ENCODE measurements at places on chromosomes 5 and 9.
A peak's percentile ranks its signal among the peaks of the same experiment; 100 is the strongest.

DNA sequence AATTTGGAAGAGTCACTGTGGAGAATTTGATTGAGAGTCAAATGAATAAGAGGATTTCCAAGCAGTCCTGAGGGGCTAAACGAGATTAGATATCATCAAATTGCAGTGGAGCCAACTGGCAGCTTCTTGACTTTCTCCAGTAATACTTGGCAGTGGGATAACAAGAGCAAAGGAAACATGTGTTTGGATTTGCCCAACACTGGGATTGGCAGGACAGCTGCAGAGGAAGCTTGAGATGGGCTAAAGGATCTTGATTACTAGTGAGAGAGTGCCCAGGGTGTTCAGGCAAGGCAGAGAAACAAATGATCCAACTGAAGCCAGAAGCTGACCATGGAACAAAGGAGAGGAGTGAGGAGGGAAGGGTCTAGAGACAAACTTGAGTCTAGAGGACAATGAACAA is 356.0 kb upstream of the ISL1 start:
- DNase-seq: no peak

DNA sequence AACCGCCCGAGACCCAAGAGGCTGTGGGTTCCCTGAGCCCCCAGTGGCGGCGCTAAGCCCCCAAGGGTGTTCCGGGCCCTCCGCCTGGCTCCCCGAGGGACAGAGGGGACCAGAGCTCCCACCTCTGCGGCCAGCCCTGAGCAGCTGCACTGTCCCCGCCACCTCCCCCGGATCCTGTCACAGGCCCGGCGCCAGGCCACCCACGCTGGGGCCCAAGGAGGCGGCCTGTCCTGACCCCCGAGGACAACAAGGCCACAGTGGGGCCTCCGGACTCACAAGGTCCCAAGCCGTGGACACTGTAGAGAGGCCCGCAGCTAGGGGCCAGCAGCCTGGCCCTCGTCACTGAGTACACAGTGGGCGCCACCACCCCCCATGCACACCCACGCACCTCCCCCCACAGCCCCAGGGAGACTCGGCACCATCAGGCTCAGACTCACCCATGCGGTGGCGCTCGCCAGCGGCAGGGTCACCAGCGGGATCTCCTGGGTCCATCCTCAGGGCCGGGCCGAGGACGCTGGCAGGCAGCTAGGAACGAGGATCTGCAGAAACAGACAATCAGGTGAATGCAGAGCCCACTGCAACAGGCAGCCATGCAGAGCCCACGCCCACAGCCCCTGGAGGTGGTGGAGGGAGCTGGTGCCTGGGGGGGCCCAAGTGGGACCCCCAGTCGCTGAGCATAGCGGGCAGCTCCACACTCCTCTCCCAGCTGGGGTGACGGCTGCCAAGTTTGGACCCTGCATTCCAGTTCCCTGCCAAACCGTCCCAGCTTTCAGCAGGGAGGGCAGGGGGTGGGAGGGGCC is 27.9 kb downstream of the EXD3 start:
- DNase-seq: no peak

DNA sequence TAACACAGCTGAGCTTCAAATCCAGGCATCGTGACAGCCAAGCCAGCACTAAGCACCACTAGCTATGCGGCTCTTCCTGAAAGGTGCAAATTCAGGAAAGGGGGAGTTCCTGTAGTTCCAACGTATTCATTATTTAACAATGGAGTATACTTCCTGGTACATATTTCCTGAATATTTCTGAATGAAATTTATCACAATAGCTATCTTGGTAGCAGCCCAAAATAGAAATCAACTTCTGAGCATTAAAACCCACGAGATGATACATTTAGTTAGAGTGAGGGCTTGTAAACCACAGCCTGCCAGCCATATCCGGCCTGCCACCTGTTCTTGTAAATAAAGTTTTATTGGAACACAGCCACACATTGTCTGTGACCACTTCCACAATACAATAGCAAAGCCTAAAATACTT is 109.7 kb upstream of the RETREG1 start:
- no peak for DNase-seq

- no peak for DNase-seq
Measured at GRCh38 chr5:74196233-74196632, 444.3 kb downstream of the ENC1 start.

GRCh38 chr5:179953987-179954386 is 46.3 kb upstream of the TBC1D9B start:
- no peak for DNase-seq

GRCh38 chr5:134948911-134949310 is 18.8 kb upstream of the CATSPER3 start:
- DNase-seq: no peak

- no peak for DNase-seq
Measured at GRCh38 chr5:90020575-90021538, 388.7 kb downstream of the CETN3 start.

DNA sequence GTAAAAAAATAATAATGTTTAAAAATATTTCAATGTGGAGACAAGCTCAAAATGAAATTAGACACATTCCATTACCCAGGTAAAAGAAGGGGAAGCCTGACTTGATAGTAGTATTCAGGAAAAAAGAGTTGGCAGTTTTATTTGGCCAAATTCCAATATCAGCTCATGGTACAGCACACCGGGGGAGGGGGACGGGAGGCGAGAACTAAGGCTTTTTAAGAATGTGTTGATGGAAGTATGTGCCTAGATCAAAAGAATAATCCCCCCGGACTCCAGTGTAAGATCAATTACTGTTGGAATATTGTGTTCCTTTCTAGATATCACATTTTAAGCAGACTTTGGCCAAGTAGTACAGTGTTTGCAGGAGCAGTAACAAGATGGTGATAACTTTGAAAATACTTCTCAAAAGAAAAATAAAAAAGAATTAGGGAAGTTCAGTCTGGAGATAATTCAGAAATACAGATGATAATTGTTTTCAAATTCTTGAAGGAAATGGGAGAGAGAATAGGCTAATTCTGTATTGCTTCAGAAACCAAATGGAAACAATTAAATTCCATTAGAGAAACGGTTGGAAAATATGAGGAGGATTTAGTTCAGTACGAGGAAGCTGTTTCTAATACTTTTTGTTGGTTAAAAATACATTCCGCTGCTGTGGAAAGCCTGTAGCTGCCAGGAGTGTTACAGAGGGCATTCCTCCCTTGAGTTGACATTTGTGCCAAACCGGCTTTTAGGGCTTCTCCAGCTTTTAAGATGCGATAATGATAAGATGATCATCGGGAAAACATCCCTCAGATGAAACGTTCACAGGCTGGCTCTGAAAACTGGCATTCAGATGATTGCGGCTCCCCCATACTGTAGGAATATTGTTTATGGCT is 98.1 kb upstream of the ERBIN start:
- DNase-seq: no peak

GRCh38 chr5:78757269-78758053 is 108.9 kb upstream of the LHFPL2 start:
- no peak for DNase-seq

- DNase-seq: no peak
Measured at GRCh38 chr9:136264031-136264430, 18.4 kb upstream of the QSOX2 start.

GRCh38 chr5:143016777-143017516 is 246.8 kb downstream of the ARHGAP26 start:
- DNase-seq: peak; percentile 63

Measured in CD4-positive, alpha-beta T cell treated with Interleukin-2 at 100 ng/mL for 4 hours (primary cell).